Adipose tissue (tissue), 3 donors: ENCODE measurements at places on chromosomes 12 and 14. TPM values are rescaled to one million over a fixed set of nuclear protein-coding genes. Genes with fewer than 3 reads are reported as not detected.

Gene SNRNP35
- 23.8 TPM for polyA plus RNA-seq

Gene LRRC10
- polyA plus RNA-seq = not detected

Gene RASSF3
- 21.5 TPM for polyA plus RNA-seq

Gene PLEKHH1
- polyA plus RNA-seq = 12.5 TPM

Gene SLC10A1
- not detected for polyA plus RNA-seq

Gene PCBP2
- polyA plus RNA-seq = 505 TPM

Gene KLRG1
- 4.2 TPM for polyA plus RNA-seq

Gene CMA1
- polyA plus RNA-seq = 0.90 TPM

Gene NKX2-1
- not detected for polyA plus RNA-seq
